Left renal pelvis (tissue), 4 donors: ENCODE measurements at places on chromosomes 1 and 21. TPM values are rescaled to one million over a fixed set of nuclear protein-coding genes. Genes with fewer than 3 reads are reported as not detected.

DNA sequence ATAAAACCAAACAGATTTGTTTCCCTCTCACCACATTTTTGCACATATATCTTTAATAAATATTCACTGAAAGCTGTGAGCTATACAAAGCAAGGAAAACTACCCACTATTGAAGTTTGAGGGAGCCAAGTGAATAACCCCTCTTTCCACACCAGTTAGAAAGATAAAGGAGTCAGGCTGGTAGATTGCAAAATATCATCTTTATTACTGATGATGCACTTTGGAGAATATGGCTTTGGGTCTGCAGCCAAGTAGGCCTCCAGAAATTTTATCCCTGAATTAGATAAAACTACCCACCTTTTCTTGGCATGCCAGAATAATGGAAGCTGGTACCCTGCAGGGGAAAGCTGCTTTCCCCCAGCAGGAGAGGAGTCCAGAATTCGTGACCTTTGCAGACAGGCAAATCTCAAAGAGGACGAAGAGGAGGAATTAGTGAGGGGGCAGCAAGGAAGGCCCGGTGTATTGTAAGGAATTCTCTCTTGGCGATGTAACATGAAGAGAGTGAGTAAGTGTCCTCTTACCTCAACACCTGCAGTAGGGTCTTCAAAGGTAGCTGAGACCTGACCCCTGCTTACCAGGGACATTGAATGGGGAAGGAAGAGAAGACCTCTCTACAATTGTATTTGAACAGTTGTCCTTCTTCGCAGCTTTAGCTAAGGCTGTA lies 84.7 kb downstream of the LRRC8D start:
- no peak for DNase-seq

TMEM201 gene
- 14.2 TPM for polyA plus RNA-seq

- no peak for DNase-seq
These were observed 3.2 kb downstream of the CGN start for GRCh38 chr1:151514366-151514765.

DNA sequence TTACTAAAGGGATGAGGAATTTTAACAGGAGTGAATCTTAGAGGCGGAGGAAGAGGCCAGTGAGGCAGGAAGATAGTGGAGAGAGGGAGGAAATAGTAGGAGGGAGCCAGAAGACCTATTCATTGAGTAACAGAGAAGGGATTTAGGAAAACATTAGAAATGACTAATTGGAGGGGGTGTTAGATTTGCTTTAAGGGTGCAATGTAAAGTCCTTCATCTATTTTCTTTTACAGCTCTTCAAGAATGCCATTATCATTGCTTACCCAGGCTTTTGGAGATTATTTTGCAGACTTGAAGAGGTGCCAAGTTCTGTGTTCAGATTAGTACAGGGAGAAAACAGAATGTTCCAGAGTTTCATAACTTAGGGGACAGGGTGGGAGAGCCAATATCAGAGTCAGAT lies 33.8 kb downstream of the OR10J1 start:
- DNase-seq: no peak

GRCh38 chr21:18151046-18151445 lies 93.6 kb upstream of the CHODL start:
- DNase-seq: no peak

PTAFR gene
- 2.5 TPM for polyA plus RNA-seq

XCL2 gene
- 0.36 TPM for polyA plus RNA-seq
